Amygdala (tissue), 56 donors: ENCODE measurements at places on chromosomes 3 and 15.

DNA sequence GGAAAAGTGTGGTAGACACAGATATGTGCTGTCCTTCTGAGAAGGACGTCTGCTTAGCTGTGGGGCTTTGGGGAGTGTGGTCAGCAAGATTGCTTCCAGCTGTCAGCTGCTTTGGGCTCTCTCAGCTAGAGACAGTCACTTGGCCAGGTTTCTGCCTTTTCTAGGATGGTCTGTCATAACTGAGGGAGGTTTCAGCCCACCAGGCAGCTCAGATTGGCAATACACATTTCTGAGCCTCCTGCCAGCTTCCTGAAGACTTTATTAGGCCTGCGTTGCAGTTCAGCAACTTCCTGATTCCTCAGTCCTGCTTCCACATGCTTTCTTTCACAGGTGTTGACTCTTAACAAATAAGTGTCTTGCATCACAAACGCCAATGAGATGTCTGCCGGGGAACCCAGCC is 286.5 kb downstream of the SQOR start:
- no peak for DNase-seq

GRCh38 chr15:38605744-38606143 is 41.1 kb upstream of the RASGRP1 start:
- DNase-seq = no peak

- DNase-seq = no peak
These were observed 387.2 kb upstream of the SGO1 start for GRCh38 chr3:20573175-20573574.

DNA sequence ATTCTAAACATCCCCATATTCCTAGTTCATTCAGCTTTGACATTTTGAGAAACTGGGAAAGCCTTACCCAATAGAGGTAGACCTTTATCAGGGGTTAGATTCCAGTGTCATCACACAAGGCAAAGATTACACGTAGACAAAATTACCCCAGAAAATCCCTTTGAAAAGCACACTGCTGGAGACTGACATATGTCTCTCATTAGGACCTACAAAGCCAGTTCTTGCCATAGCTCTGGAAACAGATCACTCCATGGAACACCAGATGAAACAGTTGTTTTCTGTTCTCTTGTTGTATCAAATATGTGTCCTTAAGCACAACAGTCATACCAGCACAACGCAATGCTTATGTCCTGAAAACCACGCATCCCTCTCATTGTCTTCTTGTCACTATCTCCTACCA is 44.7 kb downstream of the RARB start:
- DNase-seq = no peak

DNA sequence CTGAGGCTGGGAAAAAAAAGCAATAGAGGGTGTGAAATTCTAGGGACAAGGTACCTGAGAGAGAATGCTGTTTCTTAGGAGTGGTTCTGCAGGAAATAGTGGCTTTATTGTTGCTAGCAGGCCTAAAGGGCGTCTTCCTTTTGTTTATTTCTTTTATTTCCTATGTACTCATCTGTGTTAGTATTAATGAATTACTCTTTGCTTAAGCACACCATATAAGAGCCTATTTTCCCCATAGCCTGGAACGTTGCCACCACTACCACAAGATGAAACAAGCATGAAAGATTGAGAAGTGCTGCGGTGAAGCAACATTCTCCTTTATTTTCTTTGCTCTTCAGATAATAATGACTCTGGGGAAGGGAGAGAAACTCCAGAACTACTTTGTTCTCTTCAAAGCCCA is 21.3 kb upstream of the GOLIM4 start:
- no peak for DNase-seq

GRCh38 chr3:186487819-186488218 is 56.4 kb downstream of the CRYGS start:
- no peak for DNase-seq
